ENCODE measurements at places on chromosomes 4 and X.

DNA sequence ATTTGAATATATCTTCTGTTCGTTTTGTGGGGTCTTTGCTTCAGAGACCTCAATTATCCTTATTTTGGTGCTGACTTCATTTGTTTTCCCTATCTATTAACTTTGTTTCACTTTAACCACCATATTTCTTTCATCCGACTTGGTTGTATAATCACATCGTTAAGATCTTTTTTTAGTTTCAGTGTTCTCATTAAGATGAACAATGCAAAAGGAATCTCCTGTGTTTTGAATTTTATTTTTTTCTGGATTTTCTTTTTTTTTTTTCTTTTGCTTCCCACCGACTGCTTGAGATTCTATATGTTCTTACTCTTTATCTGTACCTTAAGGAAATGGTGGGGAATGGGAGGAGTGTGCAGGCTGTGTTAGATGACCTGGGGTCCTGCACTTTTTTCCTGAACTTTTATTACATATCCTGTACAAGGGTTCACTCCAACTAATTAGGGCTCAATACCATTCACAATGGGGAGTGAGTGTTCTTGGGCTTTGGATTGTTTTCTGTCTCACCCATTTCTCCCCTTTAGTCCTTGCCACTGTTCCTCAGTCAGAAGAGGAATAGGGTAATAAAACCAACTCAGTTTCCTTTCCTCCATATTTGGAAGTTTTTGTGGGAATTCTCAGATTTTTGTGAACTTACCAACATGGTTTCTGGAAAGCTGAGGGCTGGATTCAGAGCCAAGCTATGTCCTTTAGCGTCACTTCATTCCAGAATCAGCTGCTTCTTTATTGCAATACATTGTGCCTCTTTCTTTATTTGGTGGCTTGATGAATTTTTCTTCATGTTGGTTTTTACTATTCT lies 43.2 kb upstream of the BMPR1B start:
- no peak for DNase-seq

GRCh38 chr4:111417521-111417920 lies 727.7 kb upstream of the FAM241A start:
- DNase-seq, result no peak

DNA sequence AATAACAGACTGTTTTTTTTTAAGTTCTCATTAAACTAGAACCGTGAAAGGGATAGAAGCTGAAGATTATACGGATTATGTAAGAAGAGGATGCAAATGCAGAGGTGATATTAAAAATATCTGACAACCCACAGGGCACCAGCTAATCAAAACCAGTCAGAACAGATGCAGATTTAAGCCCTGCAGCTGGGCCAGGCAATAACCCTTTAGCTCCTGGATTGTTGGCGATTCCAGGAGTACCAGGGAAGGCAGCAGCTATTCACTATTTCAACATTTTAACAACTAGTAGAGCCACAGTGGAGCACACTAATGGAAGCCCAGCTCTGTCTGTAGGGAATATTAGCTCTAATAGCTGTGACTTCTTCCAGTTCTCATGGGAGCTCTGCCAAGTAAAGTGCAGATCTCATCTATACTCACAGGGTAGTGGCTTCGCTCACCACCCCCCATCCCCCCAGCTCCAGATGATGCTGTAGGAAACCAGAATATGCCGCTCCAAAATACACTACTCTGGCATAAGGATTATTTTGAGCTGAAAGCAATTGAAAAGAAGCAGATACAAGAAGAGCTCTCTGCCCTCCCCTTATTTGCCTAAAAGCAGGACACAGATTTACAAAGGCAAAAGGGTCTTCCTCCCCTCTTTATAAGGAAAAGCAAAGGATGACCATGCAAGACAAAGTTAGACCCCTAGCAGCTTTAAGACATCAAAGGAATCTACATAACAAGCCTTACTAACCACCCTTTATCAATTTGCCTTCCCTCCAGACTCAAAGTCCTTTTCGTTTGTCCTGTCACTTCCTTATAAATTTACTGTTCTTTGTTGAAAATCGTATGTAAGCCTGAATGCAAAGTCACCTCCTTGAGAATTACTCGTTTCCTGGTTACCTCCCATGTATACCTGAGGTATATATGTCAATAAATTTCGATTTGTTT lies 13.7 kb downstream of the SCD5 start:
- no peak for DNase-seq

DNA sequence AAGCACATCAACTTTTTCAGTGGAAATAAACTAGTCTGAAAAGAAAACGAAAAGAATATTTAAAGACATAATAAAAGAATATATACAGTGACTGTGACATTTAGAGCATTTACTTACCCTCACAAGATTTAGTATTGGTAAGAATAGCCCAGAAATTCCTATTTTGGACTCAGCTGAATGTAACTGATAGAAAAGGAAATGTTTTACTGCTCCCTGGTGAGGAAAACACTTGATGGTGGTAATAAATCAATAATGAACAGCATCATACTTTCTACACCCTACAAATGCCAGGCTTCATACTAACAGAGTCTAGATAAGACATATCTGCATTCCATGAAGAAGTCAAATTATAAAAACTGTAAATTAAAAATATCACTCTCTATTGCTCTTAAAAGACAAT lies 753.5 kb upstream of the PCDH10 start:
- DNase-seq, result no peak

- DNase-seq, result no peak
These were observed 49.0 kb downstream of the RWDD4 start for GRCh38 chr4:183610033-183610432.

GRCh38 chr4:82839624-82840023 lies 41.0 kb upstream of the SCD5 start:
- no peak for DNase-seq

Data from activated CD4-positive, alpha-beta T cell treated with anti-CD3 and anti-CD28 coated beads, Interleukin-2, amount 50 U/mL, for 48 hours (primary cell).